ENCODE measurements at places on chromosomes 16 and 17. TPM values are rescaled to one million over a fixed set of nuclear protein-coding genes. Genes with fewer than 3 reads are reported as not detected.

The AOC2 gene
- 2.1 TPM for total RNA-seq

The WNK4 gene
- 0.59 TPM for total RNA-seq

The SLFN14 gene
- total RNA-seq, result 0.24 TPM

The CTRB2 gene
- 0.87 TPM for total RNA-seq

The KRT35 gene
- total RNA-seq, result 0.15 TPM

The ORMDL3 gene
- total RNA-seq, result 62.1 TPM

The PABPN1L gene
- not detected for total RNA-seq

The TEX19 gene
- not detected for total RNA-seq

The SLC6A2 gene
- total RNA-seq, result 0.38 TPM

The HOXB7 gene
- total RNA-seq, result 23.9 TPM

The CCL8 gene
- total RNA-seq, result 0.31 TPM

The SPATA32 gene
- total RNA-seq, result not detected

The RCVRN gene
- total RNA-seq, result 1.5 TPM

The KRT40 gene
- not detected for total RNA-seq

The GPRC5C gene
- total RNA-seq, result 1.7 TPM

The ENGASE gene
- total RNA-seq, result 10.8 TPM

The GINS2 gene
- 2.9 TPM for total RNA-seq

- ATAC-seq, result peak; percentile 22
Observed at GRCh38 chr17:18141210-18141803, 32.8 kb downstream of the MYO15A start.

- ATAC-seq, result peak; percentile 31
Observed at GRCh38 chr17:47197821-47198220, 8.7 kb upstream of the CDC27 start.

DNA sequence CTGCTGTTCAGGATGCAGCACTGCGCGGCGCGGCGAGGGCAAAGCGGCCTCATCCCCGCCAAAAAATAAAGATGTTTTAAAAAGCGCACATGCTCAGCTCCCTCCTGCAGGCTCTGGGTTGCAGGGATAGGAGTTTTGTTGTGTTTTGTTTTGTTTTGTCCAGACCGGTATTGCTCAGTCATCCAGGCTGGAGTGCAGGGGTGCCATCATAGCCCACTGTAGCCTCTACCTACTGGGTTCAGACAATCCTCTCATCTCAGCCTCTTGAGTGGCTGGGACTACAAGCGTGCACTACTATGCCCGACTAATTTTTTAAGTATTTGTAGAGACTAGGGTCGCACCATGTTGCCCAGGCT is 636 bp downstream of the WWOX start:
- ATAC-seq, result no peak

GRCh38 chr17:82399041-82399441 is 19.1 kb upstream of the HEXD start:
- peak; percentile 61 for ATAC-seq

GRCh38 chr17:59254742-59255141 is 34.4 kb downstream of the GDPD1 start:
- ATAC-seq, result no peak

- ATAC-seq, result no peak
Observed at GRCh38 chr17:53932386-53932785, 109.7 kb downstream of the KIF2B start.

- no peak for ATAC-seq
Observed at GRCh38 chr17:6098050-6098822, 28.1 kb downstream of the WSCD1 start.

GRCh38 chr16:84611041-84611440 is 6.8 kb downstream of the COTL1 start:
- ATAC-seq, result no peak

DNA sequence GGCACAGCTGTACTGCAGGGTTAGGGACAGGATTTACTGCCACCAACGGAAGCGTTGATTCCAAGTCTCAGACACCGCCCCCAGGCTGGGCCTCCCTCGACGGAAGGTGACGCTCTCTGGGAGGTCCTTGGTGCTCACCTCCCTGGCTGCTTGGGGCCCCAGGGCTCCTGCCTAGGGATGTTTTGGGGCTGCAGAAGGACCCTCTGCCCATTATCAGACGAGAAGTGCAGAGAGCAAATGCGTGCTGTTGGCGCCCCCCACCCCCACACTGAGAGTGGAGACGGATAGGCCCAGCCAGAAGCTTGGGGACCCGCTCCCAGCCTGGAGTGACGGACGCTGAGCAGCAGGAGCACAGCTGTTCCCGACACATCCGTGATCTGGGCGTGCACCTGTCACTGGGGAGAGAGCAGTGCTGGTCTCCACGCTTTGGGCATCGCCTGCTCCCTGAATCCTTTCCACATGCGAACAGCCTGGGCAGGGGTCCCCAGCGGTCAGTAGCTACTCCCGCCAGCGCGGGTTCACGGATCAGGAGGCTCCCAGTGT is 5.1 kb upstream of the SOX8 start:
- no peak for ATAC-seq

DNA sequence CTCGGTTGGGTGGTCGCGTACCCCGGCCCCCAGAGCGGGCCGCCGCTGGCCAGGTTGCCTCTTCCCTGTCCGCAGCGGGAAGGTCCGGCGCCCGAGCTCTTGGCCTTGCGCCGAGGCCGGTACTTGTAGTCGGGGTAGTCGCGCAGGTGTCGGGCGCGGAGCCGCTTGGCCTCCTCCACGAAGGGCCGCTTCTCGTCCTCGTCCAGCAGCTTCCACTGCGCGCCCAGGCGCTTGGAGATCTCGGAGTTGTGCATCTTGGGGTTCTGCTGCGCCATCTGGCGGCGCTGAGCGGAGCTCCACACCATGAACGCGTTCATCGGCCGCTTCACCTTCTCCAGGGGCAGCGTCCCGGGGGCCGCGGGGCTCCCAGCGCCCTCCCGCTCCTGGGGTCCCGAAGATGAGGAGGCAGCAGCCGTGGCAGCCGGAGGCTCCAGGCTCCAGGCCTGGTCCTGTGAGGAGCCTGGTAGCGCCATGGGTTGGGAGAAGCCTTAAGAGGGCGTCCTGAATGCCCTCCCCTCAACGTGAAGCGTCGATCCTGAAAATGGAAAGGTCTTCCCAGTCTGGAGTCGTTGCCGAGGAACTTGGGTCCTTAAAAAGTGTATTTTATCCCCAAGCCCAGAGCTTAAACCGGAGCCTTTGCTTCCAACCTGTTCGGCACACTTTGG is 558 bp downstream of the SOX15 start:
- ATAC-seq, result peak; percentile 45

DNA sequence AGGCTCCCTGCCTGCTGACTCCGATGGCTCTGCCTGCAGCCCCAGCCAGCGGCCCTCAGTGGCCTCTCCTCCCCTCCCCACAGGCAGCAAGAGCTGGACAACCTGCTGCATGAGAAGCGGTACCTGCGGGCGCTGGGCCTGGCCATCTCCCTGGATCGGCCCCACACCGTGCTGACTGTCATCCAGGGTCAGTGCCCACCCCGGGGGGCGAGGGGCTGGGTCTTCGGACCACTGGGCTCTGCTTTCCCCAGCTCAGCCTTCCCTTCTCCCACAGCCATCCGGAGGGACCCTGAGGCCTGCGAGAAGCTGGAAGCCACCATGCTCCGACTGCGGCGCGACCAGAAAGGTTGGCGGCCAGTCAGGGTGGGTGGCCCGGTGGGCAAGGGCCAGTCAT is 3.4 kb downstream of the NOXO1 start:
- ATAC-seq, result no peak

GRCh38 chr17:62892870-62893338 is 73.1 kb upstream of the TANC2 start:
- peak; percentile 93 for ATAC-seq

GRCh38 chr16:68978303-68978954 is 127.0 kb upstream of the HAS3 start:
- ATAC-seq, result no peak

GRCh38 chr17:8369944-8370343 is 6.6 kb downstream of the KRABD2 start:
- ATAC-seq, result no peak

GRCh38 chr16:69250081-69250480 is 61.1 kb upstream of the VPS4A start:
- no peak for ATAC-seq

DNA sequence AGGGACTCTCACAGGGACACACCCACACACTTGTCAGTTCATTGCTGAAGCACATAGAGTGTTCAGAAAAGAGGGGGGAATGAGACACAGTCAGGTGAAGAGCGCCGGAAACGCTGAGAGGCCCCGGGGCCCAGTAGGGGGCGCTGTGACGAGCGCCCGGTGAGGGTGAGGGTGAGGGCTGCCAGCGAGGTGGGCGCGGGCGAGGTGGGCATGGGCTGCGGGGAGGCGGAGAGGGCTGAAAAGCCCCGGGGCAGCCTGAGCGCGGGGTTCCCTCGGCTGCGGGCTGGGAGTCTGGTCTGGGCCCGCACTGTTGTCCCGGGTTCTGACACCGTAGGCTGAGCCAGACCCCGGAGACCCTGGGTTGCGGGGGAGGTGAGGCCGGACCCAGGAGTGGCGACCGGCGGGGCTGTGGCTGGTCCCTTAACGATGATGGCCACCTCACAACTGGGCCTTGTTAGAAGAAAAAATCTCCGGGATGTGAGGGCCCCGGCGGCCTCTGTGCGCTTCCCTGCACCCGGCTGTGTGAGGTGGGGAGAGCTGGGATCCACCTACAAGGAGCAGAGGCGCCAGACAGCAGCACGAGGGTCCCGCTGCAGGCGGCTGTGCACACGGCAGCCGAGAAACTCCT is 91.4 kb downstream of the C16orf78 start:
- peak; percentile 56 for ATAC-seq

DNA sequence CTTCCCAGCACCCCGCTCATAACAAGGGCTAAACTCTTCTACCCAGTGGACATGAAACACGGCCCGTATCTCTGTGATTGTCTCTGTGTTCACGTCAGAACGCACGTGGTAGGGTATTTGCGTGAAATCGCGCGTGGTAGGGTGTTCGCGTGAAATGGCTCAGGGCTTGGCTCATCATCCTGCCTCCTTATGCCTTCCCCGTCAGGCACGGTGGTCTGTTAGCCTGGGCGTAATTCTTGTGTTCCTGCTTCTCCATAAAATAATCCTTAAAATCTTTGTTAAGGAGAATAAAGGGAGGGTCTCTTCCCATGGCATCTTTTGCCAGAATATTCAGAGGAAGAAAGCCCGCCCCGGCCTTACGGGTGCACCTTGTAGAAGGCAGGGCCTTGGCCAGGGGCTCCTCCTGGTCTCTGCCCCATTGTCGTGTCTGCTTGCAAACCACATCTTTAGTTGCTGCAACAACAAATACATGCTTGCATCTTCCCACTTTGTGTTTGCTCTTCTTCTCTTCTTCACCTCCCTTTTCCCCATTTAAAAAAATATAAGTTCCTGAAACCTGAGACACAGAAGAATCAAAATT is 116.7 kb upstream of the CHMP6 start:
- ATAC-seq, result no peak

DNA sequence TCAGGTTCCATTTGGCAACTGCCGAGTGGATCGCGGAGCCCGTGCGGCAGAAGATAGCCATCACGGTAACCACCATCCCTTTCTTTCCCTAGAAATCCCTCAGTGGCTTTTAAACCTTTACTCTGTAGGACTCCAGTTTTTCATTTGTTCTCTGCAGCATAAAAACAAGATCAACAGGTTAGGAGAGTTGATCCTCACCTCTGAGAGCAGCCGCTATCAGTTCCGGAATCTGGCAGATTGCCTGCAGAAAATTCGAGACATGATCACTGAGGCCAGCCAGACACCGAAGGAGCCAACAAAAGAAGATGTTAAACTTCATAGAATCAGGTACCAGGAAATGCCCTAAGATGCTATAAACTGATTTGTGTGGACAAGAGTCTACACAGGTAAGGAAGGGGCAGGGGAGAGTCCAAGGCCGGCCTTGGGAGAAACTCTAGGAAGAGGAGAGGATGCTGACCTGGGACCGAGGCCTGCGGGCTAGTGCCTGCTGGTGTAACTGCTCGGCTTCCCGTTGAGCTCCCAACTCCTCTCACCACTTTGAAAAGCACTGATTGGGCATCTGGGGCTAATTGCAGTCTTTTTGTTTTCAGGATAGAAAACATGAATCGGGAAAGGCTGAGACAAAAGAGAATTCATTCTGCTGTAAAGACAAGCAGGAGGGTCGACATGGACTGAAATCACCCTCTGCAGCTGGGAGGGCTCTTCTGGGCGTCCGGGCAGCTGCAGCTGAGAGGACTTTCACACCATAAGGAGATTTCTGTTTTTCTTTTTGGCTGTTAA is 8.1 kb downstream of the MRPL58 start:
- ATAC-seq, result no peak

DNA sequence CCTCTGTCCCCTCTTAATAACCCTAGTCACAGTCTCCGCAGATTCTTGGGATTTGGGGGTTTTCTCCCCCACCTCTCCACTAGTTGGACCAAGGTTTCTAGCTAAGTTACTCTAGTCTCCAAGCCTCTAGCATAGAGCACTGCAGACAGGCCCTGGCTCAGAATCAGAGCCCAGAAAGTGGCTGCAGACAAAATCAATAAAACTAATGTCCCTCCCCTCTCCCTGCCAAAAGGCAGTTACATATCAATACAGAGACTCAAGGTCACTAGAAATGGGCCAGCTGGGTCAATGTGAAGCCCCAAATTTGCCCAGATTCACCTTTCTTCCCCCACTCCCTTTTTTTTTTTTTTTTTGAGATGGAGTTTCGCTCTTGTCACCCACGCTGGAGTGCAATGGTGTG is 5.6 kb downstream of the CCL22 start:
- ATAC-seq, result no peak

DNA sequence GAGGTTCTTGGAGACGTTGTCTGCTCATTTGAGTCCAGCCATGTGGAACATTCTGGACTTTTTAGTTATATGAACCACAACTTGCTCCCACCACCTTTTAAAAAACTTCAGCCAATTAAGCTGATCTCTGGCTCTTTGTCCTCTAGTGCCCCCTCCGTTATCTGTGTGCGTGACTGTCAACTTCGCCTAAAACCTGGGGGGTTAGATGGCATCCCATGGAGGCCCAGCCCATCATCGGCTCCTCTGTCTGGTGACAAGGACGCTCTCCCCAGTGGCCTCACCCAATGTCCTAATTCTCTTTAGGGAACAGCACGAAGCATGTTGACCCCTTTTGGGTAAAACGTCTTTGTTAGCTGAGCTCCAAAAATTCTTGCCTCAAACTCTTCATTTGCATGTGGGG is 341.0 kb upstream of the TNRC6C start:
- no peak for ATAC-seq

- ATAC-seq, result no peak
Observed at GRCh38 chr16:50762241-50762640, 20.4 kb downstream of the CYLD start.

DNA sequence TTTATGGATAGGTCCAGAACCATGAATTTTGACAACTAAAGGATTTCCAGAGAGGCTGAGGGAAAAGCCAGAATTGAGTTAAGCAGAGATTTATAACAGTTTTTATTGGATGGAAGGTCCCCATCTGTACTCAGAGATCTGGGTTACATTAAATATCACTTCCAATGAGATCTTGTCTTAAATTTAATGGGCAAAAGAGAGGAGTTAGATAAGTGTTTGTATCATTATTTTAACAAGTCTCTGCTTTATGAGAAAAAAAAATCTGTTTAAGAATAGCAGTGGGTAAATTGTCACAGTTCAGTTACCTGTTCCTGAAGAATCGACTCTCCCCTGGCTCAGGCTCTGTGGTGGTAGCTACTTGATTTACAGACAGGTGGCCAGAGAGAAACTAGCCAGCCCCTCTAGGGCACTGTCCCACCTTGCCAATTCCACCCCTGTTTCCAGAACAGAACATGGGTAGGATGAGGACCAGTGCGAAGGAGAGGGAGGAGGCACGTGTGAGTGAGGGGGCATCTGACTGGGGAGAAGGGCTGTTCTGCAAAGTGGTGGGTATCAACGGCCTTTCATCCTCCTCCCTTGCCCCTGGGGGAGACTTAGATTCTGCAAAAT is 22.1 kb upstream of the CRHR1 start:
- ATAC-seq, result no peak

- ATAC-seq, result no peak
Observed at GRCh38 chr16:1575578-1575977, 36.3 kb downstream of the IFT140 start.

- ATAC-seq, result no peak
Observed at GRCh38 chr16:81902025-81902424, 109.2 kb downstream of the SDR42E1 start.

GRCh38 chr17:73224663-73225305 is 31.9 kb downstream of the COG1 start:
- no peak for ATAC-seq
